Left lung (tissue), 14 donors: ENCODE measurements at places on chromosomes 5 and 9. TPM values are rescaled to one million over a fixed set of nuclear protein-coding genes. Genes with fewer than 3 reads are reported as not detected.

GRCh38 chr5:56309262-56309826 is 76.2 kb upstream of the ANKRD55 start:
- no peak for DNase-seq

SPATA31E1 gene
- total RNA-seq: not detected

GRK6 gene
- total RNA-seq: 57.1 TPM

DNA sequence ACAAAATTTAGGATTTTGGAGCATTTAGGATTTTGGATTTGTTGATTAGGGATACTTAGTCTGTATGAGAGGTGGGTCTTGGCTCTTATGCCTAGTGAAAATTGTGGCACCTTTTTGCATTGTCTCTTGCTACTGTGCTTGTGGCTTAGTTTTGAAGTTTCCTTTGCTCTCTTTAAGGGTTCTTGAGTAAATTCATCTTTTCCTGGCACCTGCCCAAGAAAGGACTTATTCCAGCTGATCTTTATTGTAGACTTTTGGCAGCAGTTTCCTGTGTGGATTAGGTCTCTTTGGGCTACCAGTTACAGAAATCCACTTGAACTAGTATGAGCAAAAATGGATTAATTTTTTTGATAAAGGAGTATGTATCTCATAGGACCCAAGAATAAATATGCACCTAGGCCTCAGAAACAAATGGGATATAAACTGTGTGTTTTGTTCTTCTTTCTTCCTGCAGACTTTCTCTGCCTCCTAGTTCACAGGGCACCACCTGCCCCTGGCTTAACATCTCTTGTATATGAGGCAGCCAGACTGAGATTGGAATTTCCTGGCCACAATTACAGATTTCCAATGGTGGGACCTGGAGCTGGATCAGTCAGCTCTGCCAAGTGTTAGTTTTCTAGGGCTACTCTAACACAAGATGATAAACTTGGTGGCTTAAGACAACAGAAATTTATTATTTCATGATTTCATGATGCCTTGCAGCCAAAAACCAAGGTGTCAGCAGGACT is 44.6 kb downstream of the FOCAD start:
- no peak for DNase-seq

GRCh38 chr9:116269250-116269649 is 115.7 kb downstream of the PAPPA start:
- DNase-seq: no peak

DNA sequence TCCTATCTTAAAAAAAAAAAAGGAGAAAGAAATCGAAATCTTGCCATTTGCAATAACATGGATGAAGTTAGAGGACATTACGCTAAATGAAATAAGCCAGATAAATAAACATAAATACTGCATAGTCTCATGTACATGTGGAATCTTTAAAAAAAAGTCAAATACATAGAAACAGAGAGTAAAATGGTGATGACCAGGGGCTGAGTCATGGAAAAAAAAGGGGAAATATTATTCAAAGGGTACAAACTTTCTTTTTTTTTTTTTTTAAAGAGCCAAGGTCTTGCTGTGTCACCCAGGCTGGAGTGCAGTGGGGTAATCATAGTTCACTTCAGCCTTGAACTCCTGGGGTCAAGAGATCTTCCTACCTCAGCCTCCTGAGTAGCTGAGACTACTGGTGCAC is 310.1 kb downstream of the ZNF608 start:
- DNase-seq: no peak

DNA sequence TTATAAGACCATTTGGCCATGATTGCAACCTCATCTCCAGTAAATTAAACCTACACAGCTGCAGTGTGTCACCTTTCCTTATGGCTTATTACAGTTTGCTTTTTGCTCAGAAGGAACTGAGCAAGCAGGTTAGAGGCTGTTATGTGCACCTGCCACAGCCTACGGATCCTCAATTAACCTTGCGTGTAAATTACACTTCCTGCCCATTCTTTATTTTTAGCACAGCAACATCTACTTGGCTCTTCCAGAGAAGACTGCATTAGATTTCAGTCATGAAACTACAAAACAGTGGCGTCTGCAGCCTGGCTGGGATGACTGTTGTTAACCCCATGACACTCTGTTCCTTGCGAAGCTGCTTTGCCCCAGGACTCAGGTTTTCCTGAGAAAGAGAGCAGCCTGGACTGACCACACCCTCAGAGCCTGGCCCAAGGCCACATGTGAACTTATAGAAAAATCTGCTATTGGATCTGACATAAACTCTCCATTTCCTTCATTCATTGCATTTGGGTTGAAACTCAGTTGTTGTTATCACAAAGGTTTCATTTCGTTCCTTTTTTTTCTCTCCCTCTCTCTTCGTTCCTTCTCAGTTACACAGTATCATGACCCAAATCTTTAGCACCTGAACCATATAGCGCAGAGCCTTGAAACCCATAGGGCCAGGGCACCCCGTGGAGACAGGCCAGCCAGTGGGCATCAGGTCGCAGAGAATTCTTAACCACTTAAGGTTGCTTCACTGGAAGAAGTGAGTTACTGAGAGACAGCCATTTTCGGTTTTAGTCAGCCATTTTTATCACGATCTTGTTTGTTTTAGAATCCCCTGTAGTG is 138.6 kb downstream of the PALM2AKAP2 start:
- no peak for DNase-seq

PCDHB6 gene
- 0.73 TPM for total RNA-seq

GRIN3A gene
- total RNA-seq: not detected

CDH18 gene
- total RNA-seq: not detected

DNA sequence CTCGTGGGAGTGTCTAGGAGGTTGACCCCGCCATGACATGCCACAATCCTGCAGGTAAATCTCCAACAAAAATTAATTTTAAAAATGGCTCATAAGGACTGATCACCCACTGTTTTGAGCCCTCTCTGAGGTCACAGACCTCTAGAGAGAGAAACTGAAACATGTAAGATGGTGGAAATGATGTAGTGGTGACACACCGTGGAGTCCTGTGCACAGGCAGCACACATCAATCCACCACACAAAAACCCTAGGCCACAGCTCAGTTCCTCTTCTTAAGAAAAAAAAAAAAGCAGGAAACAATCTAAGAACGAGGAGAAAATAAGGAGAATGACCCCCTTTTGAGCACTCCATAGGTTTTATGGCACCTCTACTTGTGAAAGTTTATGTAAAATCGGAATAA is 93.8 kb upstream of the FAM120A start:
- DNase-seq: no peak

SLC27A6 gene
- 0.61 TPM for total RNA-seq

PCBD2 gene
- total RNA-seq: 9.8 TPM

- peak; percentile 75 for DNase-seq
Measured at GRCh38 chr9:93051680-93052089, 6.8 kb upstream of the SUSD3 start.

- DNase-seq: no peak
Measured at GRCh38 chr9:22416692-22417060, 29.9 kb upstream of the DMRTA1 start.

GRCh38 chr5:43852279-43852678 is 249.3 kb downstream of the NNT start:
- no peak for DNase-seq

DNA sequence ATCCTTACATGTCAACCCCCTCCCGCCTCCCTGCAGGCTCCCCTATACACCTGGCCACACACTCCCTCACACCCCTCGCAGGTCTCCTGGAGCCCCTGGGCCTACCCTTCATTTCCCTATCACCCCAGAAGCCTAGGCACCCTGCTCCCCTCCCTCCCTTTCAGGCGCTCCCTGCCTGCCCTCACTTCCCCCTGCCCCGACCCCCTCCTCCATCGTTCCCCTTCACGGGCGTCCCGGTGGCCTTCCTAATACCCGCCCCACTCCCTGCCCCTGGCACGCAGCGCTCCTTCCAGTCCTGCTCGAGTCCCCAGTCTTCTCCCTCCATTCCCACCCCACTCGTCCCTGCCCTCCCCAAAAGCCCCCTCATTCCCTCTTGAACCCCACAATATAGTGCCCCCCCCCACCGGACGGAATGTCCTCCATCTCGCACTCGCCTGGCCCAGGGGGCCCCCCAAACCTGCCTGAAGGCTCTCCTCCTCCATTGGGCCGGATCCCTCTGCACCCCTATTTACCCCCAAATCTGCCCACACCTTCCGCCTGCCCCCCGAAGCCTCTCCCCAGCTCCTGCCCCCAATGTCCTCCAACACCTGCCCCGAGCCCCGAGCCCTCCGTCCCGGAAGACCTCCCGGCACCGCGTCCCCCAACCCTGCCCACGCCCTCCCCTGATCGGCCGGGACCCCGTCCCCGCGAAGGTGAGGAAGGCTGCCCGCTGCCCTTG is 746 bp downstream of the STRBP start:
- peak; percentile 79 for DNase-seq

GRCh38 chr5:33231214-33231710 is 209.5 kb upstream of the TARS1 start:
- DNase-seq: no peak

DNA sequence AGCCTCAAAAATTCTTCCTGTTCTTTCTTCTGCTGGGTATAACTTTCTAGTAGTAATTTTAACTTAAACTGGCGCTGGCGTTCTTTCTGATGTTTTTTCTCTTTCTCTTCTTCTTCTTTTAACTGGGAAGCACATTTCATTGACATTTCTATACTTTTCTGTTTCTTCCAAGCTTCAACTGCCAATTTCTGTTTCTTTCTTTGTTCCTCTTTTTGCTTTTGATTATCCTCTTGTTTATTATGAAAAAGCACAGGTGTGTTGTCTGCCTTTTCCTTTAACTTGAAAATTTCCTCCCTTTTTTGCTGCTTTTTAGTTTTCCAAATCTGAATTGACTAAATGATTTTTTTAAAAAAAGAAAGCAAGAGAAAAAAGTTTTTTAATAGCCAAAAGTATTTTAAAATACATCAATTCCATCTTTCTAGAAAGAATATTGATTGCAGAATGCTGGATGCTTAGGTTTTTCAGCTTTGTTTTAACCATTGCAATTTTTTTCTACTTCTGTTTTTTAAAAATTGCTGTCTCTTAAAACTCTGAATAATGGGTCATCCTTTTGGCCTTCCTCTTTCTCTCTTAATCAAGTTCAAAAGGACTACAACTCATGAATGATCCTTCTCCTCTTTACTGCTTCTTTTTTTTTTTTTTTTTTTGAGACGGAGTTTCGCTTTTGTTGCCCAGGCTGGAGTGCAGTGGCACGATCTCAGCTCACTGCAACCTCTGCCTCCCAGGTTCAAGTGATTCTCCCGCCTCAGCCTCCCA is 8.8 kb upstream of the PGGT1B start:
- DNase-seq: no peak

C9orf152 gene
- 19.5 TPM for total RNA-seq

- DNase-seq: no peak
Measured at GRCh38 chr5:59173578-59173977, 590.7 kb downstream of the RAB3C start.

DNA sequence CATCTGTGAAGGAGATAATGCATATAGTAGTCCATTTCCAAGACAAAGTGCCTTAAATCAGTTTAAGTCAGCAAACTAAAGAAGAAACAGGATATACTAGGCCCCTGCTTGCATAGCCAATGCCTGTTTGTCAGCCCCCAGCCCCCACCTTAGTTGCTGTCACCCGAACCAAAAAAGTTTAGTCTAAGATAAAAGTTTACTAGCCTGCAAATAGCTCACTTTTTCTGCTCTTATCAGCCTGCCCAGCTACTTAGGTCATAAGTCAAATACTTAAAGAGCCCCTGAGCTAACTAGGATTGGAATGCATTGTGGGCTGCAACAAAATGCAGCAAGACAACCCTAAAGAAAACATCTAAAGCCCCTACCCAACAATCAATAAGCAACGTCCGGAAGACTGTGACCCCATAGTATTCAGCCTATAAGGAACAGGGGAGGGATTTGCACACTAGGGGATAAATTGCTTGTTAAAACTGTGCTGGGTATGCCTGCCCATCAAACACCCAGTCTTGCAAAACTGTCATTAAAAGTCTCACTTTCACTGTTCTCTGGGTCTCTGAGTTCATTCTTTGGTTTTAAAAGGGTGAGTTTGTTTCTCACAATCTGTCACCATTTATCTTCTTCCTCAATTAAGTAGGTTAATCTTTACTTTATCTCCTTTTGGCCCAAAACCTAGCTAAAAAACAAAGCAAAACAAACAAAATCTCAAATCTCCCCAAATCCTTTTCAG is 92.4 kb upstream of the CEP78 start:
- no peak for DNase-seq

GRCh38 chr5:32233220-32233695 is 59.1 kb upstream of the GOLPH3 start:
- no peak for DNase-seq

- DNase-seq: no peak
Measured at GRCh38 chr9:69115621-69116020, 58.5 kb upstream of the TJP2 start.

GNA14 gene
- 9.1 TPM for total RNA-seq

DNA sequence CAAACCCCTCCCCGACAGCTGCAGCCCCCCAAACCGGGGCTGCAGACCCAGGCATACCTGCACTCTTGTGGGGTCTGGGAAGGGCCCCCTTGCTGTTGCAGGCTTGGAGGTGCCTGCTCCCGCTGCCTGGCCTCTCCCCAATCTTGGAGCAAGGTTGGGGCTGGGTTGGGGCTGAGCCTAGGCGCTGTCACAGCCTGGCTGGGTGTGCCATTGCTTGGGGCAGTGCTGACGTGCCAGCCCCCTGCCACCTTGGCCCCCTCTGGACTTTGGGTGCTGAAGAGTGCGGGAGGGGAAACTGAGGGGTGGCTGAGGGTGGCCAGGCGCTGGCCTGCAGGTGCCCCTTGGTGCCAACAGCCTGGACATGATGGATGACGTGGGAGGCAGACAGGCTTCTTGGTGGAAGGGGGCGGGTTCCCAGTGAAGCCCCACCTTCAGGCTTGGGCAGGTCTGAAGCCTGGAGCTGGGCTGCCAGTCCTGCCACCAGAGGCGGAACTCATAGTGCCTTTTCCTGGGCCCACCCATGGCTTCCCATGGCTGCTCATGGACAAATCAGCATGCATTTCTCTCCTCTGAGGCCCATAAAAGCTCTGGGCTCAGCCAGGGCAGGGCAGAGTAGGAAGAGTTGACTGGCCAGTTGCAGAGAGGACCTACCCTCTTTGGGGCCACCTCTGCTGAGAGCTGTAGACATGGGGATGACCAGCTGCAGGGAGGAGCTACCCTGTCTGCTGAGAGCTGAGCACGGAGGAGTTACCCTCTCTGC is 19.1 kb downstream of the TMEM38B start:
- DNase-seq: no peak

GRCh38 chr9:120477534-120478001 is 102.4 kb downstream of the CDK5RAP2 start:
- no peak for DNase-seq

DNA sequence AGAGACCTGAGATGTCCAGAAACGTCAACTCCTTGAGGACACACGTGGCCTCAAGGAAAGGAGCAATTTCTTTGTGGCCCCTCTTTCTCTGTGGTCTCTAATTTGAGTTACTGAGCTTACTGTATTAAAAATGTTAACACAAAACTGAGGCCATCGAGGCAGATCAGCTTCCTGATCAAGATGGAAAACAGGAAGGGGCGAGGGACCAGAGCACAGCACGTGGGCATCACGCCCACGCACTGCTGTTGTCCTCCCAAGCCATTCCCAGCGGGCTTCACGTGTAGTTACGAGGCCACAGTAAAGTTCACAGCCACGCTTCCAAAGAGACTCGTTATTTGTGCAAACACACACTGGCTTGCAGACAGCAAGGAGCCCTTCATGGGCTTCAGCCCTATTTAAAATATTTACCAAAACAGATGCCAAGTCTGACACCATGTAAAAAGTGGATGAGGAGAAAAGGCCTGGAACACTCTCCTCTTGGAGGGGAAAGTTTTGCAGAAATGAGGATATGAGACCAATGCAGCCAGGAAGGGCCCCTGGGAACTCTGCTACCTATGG is 149.5 kb downstream of the ROR2 start:
- DNase-seq: no peak

GRCh38 chr9:124005029-124005771 is 6.4 kb upstream of the LHX2 start:
- no peak for DNase-seq
